ENCODE measurements at places on chromosomes 13 and 19.

- no peak for DNase-seq
Observed at GRCh38 chr13:110881839-110882627, 32.8 kb downstream of the ANKRD10 start.

GRCh38 chr19:12672744-12673143 lies 6.1 kb downstream of the WDR83 start:
- no peak for DNase-seq

- DNase-seq: peak; percentile 84
Observed at GRCh38 chr19:17235300-17235970, 9.4 kb downstream of the OCEL1 start.

DNA sequence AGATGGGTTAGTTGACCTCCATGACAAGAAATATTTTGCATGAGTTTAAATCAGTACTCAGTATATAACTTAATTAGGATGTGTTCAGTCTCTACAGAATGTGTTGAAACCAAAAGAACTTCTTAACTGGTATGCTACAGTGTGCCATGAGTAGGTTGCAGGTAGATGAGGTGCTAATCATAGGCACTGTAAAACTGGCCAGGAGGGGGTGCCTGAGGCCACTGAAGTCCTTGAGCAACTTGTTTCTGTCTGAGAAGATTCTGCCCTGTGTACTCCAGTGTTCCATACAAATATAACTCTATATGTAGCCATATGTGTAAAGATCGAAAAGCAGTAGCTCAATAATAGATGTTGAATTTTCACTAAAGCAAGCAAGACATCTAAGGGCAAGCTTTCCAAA lies 549.2 kb upstream of the KLF12 start:
- no peak for DNase-seq

GRCh38 chr13:89455741-89456140 lies 1784.6 kb downstream of the SLITRK5 start:
- DNase-seq: no peak

- DNase-seq: no peak
Observed at GRCh38 chr13:86741762-86742285, 929.3 kb upstream of the SLITRK5 start.

GRCh38 chr13:59978862-59979261 lies 184.9 kb downstream of the DIAPH3 start:
- no peak for DNase-seq

GRCh38 chr13:29423050-29423449 lies 172.4 kb downstream of the SLC7A1 start:
- no peak for DNase-seq

DNA sequence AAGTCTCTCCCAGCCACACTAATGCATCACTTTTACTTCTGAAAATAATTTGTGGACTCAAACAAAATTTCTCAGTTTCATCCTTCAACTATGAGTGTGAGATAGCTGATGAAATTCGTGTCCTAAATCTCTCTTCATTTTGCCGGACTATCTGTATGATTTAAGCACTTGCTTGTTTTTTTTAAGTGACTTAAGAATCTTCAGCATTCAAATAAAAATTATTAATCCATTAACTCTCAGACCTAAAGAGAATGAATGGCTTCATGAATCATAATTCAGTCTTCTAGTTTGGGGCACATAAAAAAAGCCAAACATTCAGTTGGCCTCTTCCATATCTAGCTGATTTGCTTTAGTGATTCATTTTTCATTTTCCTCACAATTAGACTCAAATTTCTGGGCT lies 579.5 kb downstream of the DCT start:
- DNase-seq: no peak

GRCh38 chr19:49409441-49410029 lies 13.7 kb downstream of the PTH2 start:
- DNase-seq: no peak

DNA sequence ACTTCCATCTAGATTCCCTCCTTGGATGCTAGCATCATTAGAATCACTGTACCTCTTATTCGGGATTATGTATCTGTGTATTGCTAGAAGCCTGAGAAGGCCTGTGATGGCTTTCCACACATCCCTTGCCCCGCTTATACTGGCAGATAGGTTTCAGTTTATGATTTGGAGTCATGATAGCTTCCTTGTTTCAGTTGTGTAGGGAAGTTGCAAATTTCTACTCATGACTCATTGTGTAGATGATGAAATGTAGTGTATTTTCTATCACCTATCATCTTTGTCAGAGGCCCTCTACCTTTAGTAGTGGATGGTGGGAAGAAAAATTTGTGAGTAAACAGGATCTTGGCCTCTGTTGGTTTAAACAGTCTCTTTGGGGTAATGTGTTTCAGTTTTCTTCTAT lies 165.2 kb downstream of the GGACT start:
- DNase-seq: no peak

GRCh38 chr13:25084096-25084495 lies 11.8 kb upstream of the PABPC3 start:
- DNase-seq: no peak

DNA sequence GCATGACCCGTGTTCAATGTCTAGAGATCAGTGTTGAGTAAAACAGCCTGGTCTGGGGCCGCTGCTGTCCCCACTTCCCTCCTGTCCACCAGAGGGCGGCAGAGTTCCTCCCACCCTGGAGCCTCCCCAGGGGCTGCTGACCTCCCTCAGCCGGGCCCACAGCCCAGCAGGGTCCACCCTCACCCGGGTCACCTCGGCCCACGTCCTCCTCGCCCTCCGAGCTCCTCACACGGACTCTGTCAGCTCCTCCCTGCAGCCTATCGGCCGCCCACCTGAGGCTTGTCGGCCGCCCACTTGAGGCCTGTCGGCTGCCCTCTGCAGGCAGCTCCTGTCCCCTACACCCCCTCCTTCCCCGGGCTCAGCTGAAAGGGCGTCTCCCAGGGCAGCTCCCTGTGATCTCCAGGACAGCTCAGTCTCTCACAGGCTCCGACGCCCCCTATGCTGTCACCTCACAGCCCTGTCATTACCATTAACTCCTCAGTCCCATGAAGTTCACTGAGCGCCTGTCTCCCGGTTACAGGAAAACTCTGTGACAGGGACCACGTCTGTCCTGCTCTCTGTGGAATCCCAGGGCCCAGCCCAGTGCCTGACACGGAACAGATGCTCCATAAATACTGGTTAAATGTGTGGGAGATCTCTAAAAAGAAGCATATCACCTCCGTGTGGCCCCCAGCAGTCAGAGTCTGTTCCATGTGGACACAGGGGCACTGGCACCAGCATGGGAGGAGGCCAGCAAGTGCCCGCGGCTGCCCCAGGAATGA lies 1.5 kb upstream of the CEACAM5 start:
- peak; percentile 80 for DNase-seq

- DNase-seq: peak; percentile 68
Observed at GRCh38 chr13:102800145-102801041, 1.5 kb downstream of the BIVM start.

GRCh38 chr13:98731925-98732324 lies 20.5 kb downstream of the SLC15A1 start:
- DNase-seq: no peak

GRCh38 chr13:99374169-99374991 lies 67.2 kb upstream of the GPR183 start:
- no peak for DNase-seq

- no peak for DNase-seq
Observed at GRCh38 chr13:18943273-18943672, 238.4 kb downstream of the TUBA3C start.

DNA sequence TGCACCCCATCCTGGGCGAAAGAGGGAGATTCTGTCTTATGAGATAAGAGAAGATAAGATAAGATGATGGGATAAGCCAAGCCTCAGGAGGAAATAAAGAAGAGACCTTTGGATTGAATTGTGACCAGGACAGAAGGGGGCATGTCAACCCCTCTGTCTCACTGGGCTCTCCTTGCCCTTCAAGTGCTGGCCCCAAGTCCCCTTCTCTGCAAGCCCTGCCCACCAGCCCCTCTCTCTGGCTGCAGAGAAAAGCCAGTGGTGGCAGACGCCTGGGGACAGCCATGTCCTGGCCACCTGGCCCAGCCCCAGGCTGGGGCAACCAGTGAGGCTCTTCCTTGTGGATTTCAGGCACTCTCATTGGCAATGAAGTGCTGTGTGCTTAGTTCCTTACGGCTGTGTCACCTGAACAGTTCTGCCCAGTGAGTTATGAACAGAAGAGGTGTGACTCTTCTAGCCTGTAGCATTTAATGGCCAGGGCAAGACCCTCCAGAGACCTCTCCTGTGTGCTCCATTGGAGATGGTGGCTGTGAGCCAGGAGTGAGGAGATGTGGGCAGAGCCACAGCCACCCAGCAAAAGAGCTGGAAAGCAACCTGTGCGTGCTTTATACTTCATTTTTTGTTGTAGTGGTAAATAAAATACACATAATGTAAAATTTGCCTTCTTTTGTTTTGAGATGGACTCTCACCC lies 6.1 kb upstream of the BTBD2 start:
- no peak for DNase-seq

- DNase-seq: no peak
Observed at GRCh38 chr19:10727685-10728201, 9.9 kb downstream of the DNM2 start.

- no peak for DNase-seq
Observed at GRCh38 chr13:97307882-97308624, 85.9 kb downstream of the MBNL2 start.

DNA sequence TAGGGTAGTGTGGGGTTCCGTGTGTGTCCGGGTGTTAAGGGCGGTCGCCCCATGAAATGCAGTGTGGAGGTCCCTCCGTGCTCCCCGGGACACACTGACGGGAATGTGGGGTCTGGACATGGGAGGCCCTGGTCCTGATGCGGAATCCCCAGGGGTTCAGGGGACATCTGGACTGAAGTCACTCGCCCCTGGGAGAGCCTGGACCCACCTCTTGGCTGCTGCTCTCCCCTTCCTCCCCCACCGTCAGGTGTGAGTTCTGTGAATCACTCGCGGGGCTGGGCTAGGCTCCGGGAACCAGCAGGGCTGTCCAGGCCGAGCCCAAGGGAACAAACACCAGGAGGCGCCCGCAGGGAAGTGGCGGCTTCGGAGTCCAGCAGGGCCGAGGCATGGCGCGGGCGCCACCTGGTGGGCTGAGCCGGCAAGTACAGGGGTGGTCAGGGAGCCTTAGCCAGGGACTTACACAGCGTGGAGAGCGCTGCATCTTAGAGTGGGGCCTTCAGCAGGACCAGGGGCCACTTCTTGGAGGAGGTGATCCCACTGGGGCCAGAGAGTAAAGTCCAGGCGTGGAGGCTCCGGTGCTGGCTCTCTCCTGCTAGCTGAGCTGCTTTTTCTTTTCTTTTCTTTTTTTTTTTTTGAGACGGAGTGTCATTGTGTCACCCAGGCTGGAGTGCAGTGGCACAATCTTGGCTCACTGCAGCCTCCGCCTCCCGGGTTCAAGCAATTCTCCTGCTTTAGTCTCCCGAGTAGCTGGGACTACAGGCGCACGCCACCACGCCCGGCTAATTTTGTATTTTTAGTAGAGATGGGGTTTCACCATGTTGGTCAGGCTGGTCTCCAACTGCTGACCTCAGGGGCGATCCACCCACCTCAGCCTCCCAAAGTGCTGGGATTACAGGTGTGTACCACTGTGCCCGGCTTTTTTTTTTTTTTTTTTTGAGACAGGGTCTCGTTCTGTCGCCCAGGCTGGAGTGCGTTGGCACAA lies 20.1 kb downstream of the WTIP start:
- peak; percentile 98 for DNase-seq

GRCh38 chr19:15506074-15506571 lies 2.2 kb upstream of the CYP4F22 start:
- no peak for DNase-seq

DNA sequence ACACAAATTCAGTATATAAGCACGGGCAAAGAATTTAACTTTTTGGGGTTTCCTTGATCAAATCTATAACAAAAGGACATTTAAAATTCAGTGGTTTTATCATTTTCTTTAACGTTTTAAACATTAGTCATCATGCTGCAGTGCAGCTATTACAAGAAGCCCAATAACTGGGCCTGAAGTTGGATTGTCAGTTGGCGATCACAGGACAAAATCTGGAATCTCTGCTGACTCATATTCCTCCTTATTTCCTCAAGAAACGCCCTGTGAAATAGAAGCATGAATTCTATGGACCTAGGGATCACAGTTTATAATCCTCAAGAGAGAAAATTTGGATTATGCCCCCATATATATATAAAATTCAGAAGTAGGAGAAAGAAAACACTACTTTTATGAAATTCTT lies 971.6 kb upstream of the MIR17HG start:
- no peak for DNase-seq

- DNase-seq: no peak
Observed at GRCh38 chr19:23993440-23993839, 78.8 kb downstream of the ZNF726 start.

DNA sequence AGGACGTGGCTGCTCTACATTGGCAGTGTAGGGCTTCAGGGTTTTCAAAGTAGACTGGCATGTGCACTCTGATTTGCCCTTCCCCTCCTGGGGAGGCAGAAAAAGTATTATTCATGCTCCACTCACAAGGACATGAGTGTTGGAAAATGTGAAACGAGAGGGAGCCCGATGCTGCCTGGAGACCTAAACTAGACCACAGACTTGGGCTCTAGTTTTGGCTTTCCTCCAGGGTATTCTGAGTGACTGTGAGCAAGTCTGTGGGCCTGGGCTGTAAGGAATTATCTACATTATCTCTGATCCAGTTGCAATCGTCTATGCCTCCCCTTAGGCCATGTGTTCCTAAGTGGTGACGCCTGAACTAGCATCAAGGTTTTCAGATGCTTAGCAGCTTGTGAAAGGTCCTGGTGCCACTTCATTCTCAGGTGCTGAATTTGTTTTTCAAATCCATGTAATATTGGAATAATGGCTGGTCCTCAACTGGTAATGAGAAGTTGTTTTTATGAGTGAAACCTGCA lies 55.0 kb downstream of the MRPL57 start:
- no peak for DNase-seq

- DNase-seq: no peak
Observed at GRCh38 chr19:56966225-56966696, 125.7 kb upstream of the PEG3 start.

- DNase-seq: no peak
Observed at GRCh38 chr19:33024398-33024797, 40.3 kb downstream of the RHPN2 start.

GRCh38 chr13:81551036-81551435 lies 1210.1 kb upstream of the SPRY2 start:
- DNase-seq: no peak

- no peak for DNase-seq
Observed at GRCh38 chr19:10532457-10532856, 11.2 kb upstream of the ATG4D start.

- DNase-seq: no peak
Observed at GRCh38 chr13:100887729-100888151, 213.1 kb upstream of the TMTC4 start.

GRCh38 chr19:791007-791566 lies 6.2 kb upstream of the PTBP1 start:
- no peak for DNase-seq
